D721Med (cell line): ENCODE measurements at places on chromosomes 1 and 21.

DNA sequence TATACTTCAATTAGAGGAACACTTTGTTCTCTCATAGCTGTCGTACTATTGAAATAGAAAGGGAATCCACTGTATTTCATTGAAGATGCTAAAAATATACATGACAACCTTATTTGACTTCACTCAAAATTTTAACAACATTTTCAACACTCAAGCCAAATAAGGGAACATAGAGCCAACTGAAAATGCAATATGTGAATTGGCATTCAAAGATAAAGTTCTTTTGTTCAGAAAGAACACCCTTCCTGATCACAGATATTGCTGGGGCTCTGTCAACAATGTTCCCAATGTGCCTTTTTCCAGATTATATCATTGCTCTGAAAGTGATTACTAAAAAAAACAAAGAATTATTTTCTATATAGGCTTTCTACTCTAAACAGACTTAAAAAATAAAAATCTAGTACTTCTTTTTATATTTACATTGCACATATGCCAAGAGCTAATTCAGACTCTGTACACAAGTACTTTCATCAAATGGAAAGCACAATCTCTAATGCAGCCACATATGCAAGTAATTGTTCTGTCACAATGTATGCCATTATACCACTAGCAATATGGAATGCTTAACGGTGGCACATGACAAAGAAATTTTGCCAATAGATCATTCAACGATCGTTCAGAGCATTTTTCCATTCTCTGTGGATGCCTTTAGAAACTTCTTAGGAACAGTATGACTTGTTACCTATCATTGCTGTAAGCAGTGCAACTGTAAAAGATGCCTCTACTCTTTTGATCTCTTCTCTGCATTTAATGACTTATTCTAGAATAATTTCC lies 171.0 kb downstream of the EIF4G3 start:
- DNase-seq = no peak

- DNase-seq = no peak
Measured at GRCh38 chr1:52157582-52157981, 15.7 kb downstream of the ZFYVE9 start.

DNA sequence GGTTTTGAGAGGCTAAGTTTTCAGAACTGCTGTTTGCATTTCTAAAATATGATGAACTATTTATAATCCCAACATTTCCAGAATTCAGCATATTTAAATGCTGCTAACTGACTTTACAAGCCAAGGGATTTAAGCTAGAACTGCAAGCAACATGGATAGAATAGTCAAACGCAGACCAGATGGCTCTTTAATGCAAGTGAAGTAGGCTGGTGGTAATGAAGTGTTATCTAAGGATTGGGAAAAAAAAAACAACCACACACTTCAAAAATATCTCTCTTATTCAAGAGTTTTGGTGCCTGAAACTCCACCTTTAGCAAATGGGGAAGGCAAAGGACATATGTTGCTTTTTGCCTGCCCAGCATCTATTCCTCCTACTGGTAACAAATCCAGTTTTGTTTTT lies 20.9 kb upstream of the SSX2IP start:
- DNase-seq = no peak

- DNase-seq = no peak
Measured at GRCh38 chr1:167563579-167564246, 10.2 kb upstream of the CREG1 start.

GRCh38 chr1:220747437-220748088 lies 559 bp upstream of the MTARC2 start:
- DNase-seq = no peak

- DNase-seq = no peak
Measured at GRCh38 chr21:15966231-15966630, 236.4 kb downstream of the USP25 start.

DNA sequence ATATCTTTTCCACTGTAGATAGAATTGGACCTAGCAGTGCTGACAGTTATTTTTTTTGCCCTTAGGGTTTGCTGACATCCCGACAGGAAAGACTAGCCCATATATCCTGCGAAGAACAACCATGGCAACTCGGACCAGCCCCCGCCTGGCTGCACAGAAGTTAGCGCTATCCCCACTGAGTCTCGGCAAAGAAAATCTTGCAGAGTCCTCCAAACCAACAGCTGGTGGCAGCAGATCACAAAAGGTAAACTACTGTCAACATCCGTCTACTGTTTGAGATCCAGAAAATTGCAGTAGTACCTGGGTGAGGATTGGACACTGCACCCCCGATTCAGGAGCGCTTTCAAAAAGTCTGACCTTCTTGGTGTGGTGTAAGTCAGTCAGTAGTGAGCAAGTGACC lies 55.8 kb downstream of the CENPF start:
- DNase-seq = no peak

DNA sequence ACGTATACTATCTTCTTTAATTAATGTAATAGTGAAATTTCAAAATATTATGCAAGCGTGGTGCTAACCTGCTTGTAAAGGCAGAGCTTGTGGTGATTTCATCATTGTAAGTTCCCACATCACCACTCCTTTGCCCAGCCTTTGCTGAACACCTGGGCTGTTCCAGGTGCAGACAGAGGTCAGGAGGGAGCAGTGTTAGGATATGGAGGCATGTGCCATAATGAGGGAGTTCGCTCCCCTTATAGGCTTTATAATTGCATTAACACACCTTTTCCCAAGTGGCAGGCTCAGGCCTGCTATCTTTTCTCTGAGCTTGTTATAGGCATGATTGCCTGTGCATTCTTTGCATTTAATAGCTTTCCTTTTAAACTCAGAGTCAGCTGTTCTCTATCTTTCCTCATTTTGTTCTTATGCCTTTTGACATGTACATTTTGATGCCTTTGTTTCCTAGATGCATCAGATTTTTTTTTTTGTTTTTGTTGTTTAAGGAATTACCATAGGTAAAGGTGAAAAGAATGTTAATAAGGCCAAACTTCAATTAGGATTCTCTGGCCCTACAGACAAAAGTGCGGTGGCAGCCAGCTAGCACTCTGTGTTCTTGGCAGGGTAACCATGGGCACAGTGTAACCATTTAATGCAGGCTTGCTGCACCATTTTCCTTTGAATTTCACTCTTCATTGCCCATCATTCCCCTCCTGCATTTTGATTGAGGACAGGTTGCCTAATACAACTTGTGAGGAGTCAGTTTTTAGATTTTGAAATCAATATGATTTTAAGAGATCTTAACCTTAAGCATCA lies 12.6 kb downstream of the NPL start:
- no peak for DNase-seq

DNA sequence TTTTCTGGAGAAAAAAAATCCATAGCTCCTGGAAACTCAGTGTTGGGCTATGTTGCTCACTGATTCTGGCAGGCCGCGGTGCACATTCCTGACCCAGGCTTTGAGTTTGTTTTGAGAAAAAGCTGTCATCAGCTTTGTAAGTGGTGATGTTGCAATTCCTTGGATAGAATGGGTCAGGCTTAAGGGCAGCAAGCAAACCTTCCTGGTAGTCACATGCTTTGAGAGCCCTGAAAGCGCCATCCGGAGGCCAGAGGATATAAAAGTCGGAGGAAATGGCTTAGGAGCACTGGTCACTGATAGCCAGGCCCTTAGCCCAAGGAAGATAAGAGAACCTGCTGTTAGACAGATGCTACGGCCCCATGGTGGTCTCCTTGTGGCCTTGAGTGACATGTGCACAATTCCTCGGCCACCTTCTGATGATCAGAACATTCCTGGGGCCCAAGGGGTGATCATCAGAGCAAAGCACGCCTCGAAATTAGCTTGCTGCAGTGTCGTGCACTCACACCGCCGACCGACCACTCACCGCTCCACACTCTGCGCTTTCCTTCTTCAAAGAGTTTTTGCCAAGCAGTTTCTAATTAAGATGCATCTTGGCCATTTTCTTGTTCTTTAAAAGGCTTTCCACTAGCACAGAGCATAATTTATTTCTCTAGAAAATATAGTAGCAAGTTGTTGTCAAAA lies 78.6 kb downstream of the MAN1C1 start:
- no peak for DNase-seq

DNA sequence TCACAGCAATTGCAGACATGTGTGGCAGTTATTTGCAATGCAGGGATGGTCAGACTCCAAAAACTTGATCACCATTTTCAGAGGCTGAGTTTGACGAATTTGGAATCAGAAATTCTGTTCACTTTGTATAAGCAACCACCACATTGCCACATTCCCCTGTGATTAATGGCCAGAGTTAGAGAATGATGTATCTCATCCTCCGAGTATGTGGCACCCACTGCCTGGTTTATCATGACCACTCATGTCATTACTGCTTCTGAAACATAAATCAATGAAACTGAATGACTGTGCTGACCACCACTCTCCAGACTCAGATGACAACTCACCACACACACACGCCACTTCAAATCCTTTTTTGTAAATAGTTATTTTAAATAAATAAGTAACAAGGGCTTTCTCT lies 66.6 kb upstream of the CACHD1 start:
- no peak for DNase-seq

DNA sequence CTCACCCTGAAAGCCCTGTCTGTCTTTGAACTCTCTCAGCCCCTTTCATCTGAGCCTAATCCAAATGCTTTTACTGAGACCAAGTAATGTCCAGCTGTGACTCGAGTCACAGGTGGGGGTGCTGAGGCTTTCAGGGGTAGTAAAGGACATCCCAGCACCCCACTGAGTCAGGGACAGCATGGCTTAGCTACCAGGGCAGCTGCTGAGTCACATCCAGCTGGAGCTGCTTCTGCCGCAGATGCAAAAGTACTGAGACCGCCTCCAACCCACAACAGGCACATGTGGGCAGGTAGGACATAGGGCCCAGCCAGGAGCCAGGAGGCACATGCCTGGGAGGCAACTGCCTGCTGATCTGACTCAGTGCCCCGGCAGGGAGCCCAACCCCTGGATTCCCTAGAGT lies 6.7 kb upstream of the VSIG8 start:
- no peak for DNase-seq

- DNase-seq = no peak
Measured at GRCh38 chr1:184072376-184072775, 20.8 kb downstream of the TSEN15 start.

DNA sequence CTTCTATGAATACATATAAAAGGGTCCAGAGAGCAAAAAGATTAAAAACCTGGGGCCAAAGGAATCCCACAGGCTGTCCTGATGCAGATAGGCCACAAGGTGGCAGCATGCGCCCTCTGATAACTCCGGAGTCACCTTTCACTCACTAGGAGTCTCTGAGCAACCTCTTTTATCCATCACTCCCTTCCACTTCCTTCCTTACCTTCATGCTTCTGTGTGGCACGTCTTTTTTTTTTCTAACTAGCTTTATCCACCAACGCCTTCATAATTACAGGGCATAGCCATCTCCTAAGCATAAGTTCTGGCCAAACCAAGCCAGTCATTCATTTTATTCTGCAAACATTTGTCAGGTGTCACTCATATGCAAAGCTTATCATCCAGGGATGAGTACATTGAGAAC lies 3.9 kb upstream of the PGLYRP4 start:
- peak; percentile 73 for DNase-seq
